Stimulated activated CD4-positive, alpha-beta T cell treated with anti-CD3 and anti-CD28 coated beads, Interleukin-1b, Interleukin-23, amount 100 ng/mL, for 1 hour (primary cell): ENCODE measurements at places on chromosomes 3 and 15.

DNA sequence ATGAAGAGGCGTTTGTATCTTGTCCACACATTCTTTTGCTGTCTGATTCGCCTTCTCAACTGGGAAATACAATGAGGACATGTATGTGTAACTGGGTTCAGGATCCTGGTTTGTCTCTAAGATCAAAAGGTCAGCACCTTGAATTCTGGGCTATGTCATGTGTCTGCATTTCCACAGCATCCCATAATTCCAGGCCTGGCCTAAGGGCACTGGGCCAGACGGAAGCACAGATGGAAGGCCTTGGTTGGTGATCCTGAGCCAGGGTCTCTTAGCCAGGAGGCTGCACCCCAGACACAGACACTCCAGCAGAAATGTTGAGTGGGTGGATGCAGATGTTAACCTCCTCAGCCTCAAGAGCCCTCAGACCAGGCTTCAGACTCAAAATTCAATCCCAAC is 23.7 kb upstream of the HERC1 start:
- DNase-seq, result no peak

DNA sequence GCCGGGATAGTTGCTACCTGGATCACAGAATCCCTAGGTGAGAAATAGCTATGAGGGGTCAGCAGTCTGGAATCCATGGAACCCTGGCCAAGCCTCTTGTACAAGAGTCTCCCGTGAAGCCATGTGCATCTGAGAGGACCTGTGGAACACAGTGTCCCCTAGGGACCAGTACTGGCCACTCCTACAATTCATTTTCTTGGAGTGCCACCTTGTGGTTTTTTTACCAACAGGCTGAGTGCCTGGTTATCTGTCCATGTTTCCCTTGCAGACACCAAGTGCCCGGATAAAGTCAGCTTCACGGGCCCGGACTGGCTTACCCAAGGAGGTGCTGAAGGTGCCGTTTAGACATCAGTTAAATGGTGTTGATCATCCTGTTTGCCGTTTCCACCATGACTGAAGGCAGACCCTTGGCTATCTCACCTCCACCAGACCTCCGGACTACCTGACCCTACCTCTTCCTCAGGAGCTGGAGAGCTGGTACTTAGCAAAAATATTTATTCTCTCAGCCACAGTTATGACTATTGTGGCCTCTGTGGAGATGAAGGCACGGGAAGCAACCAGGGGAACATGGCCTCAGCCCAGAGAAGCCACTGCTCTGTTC is 93.9 kb downstream of the RBPMS2 start:
- DNase-seq, result no peak

DNA sequence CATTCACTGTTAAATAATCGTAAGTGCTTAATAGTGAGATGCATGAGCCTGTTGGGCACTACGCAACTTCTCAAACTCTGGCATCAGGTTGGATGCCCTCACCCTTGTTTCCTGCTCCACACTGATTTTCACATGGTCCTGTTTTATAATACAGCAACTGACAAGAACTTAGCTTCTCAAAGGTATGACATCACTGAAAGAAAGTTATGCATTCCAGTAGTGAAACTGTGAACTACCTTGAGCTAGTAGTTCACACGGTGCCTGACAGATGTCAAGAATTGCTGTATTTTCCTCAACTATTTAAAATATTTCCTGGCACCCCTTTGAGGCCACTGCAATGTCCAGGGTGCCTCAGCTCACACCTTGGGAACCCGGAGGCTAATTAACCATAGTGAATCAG is 327.5 kb downstream of the RORA start:
- DNase-seq, result no peak

GRCh38 chr3:88033808-88034207 is 25.0 kb downstream of the CGGBP1 start:
- no peak for DNase-seq
